ENCODE measurements at places on chromosomes 5 and 9.
A peak's percentile ranks its signal among the peaks of the same experiment; 100 is the strongest.

DNA sequence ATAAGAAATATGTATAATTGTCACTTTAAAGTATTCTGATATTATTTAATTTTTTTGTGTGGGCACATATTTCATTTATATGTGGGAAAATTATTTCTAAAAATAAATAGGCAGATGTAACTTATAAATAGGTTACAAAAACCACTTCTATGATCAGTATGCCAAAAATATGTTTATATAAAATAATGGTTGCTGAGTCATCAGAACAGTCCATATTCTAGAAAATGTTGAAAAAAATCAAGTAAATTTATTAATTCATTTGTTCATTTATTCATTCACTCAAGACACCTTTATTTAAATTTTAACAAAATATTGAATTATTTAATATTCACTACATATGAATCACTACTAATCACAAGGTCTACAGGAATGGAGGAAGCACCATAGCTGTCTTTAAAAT, 1387.3 kb upstream of the C9orf72 start:
- DNase-seq: no peak

DNA sequence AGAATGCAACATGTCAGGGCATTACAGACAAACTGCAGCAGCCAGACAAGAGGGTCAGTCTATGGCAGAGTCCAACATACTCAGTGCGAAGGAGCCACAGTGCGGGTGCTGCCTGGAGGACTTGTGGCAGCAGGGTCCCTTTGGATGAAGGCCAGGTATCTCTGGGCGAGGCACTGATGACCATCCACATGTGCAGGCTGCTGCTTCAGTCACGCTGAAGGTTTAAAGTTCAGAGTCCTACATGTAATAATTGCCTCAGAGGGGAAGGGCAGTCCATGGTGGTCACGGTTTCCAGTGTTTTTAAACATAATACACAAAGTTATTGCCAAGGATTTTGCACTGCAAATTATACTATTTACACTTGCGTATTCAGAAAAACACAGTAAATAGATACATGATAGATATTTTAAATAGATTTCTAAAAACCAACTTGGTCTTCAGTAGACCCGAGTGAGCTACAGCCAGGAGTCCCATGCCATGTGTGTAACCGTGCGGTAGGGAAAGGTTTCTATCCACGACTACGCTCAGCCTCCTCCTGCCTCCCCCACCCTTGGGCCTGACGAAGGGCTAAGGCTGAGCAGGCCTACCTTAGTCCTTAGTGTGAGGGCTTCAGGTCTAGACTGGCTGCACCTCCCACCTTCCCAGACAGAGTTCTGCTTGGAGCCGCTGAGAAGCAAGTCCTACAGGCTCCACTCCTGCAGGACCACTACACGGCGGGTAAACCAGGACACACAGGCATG, 76.2 kb downstream of the GPR21 start:
- no peak for DNase-seq

- no peak for DNase-seq
These were observed 21.5 kb upstream of the CDC23 start for GRCh38 chr5:138234651-138235050.

- DNase-seq: no peak
These were observed 332.7 kb downstream of the PRDM9 start for GRCh38 chr5:23840083-23840482.

GRCh38 chr9:110443866-110444220, 106.2 kb upstream of the TXNDC8 start:
- DNase-seq: peak; percentile 91

DNA sequence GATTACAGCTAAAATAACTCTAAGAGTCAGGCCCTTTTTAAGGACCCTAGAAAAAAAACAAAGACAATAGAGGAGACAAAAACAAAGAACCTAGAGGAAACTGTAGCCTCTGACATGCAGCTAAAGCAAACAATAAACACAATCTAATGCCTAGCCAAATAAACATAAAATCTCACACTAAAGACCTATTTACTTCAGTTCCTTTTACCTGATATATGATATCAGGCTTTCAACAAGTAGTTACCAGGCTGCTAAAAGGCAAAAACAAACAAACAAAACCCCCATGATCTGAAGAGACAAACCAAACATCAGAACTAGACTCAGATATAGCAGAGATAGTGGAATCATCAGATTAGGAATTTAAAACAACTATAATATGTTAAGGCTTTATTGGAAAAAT, 226.5 kb upstream of the POU5F2 start:
- DNase-seq: no peak

DNA sequence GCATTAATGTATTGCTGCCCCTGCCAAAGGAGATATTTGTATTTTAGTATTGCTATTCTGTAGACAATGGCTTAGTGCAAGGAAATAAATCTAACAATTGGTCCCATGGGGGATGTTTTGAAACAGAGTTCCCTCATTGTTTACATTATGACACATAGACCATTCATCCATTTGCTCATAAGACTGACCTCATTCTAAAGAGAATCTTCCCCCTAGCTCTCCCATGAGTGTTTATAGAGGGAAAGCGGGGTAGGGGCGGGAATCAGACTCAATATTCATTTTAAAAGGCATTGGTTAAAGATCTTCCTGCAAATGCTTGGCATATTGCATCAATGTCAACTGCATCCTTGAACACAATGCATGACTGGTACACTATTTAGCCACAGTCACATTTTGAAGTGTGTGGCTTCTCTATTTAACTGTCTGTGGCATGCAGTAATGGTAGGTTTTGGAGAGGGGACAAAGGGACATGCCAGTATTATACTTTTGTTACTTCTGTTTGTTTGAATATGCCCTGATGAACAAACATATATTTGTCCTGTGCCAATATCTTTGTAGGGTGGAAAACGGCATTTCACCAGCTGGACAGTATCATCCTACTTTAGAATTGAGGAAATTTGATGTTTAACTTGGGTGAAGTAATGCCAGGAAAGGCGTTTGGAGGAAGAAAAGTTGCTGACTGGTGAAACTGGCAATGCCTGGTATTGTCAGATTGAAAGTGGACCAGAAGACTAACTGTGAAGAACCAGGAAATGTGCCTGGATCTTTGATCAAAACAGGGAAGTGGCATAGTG, 84.1 kb upstream of the MEGF10 start:
- peak; percentile 61 for DNase-seq

DNA sequence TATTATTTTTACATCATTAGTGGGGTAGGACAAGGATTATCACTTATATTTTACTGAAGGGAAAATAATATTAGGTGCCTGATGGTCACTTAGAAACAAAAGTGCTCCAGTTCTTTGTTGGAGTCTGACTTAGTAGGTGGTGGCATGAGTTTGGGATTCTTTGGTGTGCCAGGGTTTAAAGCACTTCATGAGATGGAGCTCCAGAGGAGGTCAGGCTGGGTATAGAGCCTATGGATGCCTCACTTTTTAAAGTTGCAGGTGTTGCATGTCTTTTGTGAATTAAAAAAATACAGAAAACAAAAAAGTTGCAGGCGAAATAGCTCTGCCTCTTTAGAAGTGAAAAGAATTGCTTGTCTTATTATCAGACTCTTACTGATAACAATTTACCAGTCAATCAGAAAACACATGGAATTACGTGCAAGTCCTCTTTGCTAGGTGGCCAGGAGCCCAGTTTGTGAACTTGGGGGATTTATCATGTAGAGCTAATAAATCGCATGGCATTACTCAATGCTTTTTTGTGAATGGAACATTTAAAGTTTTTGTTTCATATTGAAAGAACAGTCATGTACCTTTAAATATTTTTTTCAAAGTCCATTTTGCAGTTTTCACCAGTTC, 1.6 kb downstream of the ITK start:
- no peak for DNase-seq

- no peak for DNase-seq
These were observed 2263.8 kb upstream of the ACO1 start for GRCh38 chr9:30120666-30121065.

All from AG10803 (cell line).